ENCODE measurements at places on chromosomes 3 and 15.

- DNase-seq, result no peak
Measured at GRCh38 chr15:68470049-68470742, 38.2 kb upstream of the ITGA11 start.

DNA sequence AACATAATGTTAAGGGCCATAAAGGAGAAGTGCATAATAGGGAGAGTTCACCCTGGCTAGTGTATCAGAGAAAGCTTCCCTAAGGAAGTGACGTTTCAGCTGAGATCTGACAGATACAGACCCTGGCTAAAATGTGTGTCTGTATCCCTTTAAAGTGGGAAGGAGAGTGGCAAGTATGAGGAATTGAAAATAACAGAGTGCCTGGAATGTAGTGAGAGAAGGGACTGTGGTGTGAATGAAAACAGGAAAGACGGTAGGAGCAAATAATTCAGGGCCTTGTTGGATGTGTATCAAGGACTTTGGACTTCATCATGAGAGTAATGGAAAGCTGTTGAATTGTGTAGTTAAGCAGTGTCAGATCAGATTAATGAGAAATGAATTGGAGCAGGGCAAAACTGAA is 30.5 kb downstream of the NEO1 start:
- DNase-seq, result no peak

- no peak for DNase-seq
Measured at GRCh38 chr15:65993762-65994161, 124.5 kb downstream of the RAB11A start.

DNA sequence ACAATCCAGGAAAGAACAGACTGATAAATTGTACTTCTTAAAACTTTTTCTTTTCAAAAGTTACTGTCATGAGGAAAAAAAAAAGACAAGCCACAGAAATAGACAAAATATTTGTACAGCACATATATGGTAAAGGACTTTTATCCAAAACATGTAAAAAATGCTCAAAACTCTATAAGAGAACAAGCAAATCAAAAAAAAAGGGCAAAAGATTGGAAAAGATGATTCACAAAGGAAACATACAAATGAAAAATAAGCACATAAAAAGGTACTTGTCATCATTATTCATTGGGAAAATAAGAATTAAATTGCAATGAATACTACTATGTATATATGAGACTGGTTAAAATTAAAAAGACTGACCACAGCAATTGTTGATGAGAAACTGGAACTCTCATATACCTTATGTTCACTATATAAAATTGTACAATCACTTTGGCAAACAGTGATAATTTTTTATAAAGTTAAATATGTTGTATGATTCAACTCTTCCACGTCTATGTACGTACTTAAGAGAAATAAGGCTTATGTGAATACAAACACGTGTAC is 39.7 kb downstream of the DIPK2A start:
- no peak for DNase-seq

DNA sequence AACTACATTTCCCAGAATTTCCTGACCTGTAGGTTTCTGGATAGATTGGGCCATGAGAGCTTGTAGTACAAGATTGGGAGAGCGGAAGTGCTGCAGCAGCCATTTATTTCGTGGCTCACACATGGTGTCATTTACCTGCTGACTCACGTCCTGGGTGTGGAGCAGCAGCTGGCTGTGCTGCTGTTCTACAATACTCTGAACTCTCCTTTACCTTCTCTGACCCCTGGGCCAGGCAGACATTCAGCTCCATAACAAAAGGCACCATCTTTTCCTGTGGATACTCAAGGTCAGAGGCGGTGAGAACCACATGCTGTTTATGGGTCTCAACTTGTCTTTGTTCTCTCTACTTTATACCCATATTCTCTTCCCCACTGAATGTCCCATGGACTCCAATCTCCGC is 490.2 kb downstream of the IGSF11 start:
- no peak for DNase-seq

GRCh38 chr3:31091748-31092147 is 197.3 kb upstream of the GADL1 start:
- no peak for DNase-seq

- DNase-seq, result no peak
Measured at GRCh38 chr3:42653560-42654330, at the start of gene ZBTB47. TSS of gene ZBTB47 (plus strand) at chr3:42653697. CDS start at chr3:42658356, 4,659 bp downstream.

DNA sequence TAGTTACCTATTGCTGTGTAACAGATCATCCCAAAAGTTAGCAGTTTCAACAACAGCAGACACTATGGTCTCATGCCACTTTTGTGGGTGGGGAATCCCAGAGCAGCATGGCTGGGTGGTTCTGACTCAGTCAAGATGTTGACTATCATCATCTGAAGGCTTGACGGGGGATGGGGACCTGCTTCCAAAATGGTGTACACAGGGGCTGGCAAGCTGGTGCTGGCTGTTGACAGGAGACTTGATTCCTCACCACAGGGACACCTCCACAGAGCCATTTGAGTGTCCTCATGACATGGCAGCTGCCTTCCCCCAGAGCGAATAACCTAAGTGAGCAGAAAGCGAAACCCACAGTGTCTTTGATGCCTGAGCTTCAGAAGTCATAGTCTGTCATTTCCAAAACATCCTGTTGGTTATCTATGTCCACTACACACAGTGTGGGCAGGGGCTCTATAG is 19.1 kb downstream of the DNAJB8 start:
- no peak for DNase-seq

DNA sequence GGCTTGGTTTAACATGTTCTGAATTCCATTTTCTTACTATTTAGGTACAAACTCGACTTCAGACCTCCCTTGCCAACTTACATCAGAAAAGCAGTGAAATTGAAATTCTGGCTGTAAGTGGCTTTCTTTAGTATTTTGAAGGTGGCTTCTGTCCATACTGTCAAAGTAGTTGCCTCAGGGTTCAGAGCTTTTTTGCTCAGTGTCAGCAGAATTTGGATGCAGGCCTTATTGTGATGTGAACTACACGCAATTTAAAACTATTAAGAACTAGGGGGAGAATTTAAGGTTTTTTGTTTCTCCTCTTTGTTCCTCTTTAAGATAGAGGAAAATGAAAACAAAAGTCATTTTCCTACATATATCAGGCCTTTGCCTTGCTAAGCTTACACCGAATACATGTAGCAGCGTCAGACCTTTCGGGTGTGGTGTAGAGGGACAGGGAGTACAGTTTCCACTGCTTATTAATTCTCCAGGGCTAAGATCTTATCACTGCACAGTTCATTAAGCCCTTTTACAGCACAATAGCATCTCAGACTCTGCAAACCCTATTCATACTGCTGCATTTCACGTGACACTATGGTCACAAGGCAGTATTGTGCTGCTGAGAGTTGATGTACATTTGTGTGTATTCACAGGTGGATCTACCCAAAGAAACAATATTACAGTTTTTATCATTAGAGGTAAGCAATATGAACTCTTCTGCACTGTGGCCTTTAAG is 6.7 kb downstream of the SRP14 start:
- DNase-seq, result no peak

GRCh38 chr3:169869484-169870220 is at the start of gene LRRC31:
TSS of gene LRRC31 (minus strand) at chr3:169869935. CDS start at chr3:169869807, 128 bp downstream.
- DNase-seq, result no peak

DNA sequence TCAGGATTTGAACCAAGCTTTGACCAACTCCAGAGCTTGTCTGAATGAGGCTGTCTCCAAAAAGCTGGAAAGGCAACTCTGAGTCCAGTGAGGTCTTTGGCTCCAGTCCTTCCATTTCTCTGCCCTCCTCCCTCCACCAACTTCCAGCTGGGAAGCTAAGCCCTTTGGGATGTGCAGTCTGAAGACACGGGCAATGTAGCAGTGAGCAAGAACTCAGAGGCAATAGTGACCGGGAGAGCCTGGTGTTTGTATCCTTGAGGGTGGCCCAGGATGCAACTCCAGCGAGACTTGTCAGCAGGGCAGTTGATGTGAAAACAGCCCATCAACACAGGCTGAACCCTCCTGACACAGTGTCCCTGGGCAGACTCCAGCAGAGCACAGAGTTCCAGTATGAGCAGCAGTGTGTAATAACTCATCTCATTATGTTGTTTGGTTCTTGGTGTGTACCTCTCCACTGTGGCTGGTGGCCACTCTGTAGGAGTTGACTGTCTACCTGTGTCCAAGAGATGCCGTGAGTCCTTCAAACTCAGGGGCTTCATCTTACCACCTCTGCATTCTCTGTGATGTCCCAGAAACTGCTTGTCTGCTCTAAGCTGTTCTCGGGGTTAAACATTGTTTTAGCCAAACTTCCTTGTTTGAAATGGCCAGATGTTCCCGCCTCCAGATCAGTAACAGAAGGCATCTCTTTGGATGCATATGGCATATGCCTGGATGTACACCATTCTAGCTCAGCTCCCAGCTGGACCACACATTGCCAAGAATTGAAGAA is 6.6 kb downstream of the CDCP1 start:
- no peak for DNase-seq

GRCh38 chr3:27285668-27286067 is 83.5 kb downstream of the NEK10 start:
- no peak for DNase-seq

GRCh38 chr3:103644450-103644849 is 1209.6 kb downstream of the ZPLD1 start:
- DNase-seq, result no peak

DNA sequence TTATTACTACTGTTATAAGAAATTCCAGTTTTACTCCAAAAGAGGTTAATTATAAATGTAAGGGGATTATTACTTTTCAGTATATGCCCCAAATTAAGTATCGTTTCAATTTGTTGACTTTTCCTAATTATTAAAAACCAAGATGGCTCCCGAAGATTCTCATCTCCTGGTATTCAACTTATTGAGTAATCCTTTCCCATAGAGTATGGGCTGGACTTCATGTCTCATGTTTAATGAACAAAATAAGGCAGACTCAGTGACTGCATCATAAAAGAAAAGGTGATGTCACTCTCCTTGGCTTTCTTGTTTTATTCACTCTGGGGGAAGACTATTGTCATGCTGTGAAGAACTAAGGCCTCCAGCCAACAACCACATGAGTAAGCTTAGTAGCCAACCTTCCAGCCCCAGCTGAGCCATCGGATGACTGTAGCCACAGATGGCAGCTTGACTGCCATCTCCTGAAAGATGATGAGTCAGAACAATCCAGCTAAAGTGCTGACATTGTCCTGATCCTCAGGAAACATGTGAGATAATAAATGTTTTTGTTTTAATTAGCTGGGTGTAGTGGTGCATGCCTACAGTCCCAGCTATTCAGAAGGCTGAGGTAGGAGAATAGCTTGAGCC is 17.3 kb downstream of the IGF2BP2 start:
- no peak for DNase-seq

DNA sequence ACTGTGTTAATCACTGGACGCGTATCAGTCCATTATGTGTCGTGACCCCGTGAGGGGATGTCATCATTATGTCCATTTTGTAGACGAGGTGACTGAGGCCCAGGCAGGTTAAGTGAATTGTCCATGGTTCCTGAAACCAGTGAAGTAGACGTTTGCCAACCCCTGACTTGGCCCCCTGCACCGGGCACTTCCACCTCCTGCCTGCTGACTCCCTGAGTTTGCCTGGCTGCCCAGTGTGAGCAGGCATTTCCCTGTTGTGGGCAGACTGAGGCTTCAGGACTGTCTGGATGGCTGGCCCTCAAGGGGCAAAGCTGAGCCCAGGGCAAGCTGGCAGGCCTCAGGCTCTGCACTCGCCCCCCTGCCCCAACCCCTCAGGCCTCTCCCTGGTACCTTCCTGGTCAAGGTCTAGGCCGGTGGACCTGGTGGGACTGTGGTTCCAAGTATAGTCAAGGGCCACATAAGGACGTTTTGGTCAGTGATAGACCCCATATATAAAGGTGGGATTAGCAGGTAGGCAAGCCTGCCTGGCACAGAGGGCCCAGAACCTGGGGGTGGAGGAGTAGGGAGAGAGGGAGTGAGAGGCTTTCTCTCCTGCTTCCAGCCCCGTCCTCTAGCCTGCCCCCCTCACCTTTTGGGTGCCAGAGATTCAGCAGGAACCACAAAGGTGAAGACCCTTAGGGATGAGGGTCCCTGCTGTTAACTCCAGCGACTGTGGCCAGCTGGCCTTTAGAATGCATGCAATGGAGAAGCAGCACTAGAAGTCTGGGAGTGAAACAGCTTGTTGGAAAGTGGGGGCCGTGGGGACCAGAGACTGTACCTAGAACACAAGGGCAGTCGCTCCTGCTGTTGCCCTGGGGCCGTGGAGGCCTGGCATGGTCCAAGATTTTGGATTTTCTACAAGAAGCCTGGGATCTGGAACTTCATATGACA is 34.6 kb downstream of the FBLN2 start:
- DNase-seq, result no peak

DNA sequence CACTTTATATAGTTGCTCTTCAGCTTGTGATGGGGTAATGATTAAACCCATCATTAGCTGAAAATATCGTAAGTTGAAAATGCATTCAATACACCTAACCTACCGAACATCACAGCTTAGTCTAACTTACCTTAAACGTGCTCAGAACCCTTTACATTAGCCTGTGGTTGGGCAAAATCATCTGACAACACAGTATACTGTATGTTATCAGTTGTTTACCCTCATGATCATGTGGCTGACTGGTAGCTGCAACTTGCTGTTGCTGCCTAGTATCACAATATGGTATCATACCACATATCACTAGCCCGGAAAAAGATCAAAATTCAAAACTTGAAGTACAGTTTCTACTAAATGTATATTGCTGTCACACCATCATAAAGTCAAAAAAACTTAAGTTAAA is 9.5 kb downstream of the ZNF280D start:
- DNase-seq, result no peak

DNA sequence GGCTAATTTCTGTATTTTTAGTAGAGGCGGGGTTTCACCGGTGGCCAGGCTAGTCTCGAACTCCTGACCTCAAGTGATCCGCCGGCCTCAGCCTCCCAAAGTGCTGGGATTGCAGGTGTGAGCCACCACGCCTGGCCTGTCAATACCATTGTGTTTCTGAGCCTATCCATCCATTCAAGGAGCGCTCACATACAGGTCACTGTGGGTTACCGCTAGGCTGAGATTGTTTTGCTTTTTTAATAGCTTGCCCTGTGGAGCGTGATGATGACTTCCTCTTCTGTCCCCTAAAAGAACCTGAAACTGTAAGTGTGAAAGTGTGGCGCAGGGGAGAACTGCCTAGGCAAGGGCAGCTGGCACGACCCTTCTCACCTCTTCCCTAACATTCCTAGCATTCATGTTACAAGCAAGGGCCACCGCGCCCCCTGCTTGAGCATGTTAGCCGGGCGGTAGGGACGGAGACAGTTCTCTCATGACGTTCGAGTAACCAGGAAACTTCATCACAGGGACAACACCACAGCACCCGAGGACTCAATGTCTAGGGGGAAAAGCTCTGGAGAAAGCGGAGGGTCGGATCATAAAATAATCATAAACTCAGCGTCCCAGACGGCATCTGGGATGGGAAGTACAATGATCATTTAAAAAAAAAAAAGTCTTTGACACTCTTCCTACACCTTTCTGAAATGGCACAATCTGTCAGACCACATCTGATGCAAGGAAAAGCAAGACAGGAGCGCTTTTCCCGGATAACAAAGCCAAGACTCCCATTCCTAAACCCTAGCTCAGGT is 790 bp downstream of the LAMP3 start:
- no peak for DNase-seq

- no peak for DNase-seq
Measured at GRCh38 chr3:128933213-128933921, 53.9 kb downstream of the ACAD9 start.

GRCh38 chr15:58190419-58190818 is 52.2 kb downstream of the AQP9 start:
- no peak for DNase-seq

- no peak for DNase-seq
Measured at GRCh38 chr15:90547540-90547939, 17.8 kb downstream of the CRTC3 start.

Measured in effector CD4-positive, alpha-beta T cell (primary cell).